ENCODE measurements at places on chromosomes 4 and X.

DNA sequence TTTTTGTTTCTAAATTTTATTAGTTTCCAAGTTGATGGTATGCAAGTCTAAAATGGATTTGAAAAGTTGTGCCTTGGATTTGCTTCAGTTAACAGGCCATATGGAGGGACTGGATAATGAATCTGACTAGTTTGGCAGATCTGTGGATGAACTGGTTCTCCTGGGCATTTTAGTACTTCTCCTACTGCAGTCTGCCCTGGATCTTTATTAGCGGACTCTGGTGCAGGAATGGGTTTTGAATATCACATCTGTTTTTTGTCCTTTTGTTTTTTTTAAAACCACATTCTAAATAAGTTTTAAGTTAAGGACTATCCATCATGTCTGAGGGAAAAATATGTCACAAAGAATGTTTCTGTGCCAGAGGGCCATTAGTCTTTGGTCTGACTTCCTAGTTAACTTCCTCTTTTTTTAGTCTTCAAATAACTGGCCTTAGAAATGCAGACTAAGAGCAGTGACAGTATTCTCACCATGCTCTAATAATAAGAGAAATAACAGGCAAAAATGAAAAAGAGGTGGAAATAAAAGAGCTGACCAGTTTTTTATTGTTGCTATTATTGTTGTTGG lies 13.9 kb upstream of the DCK start:
- DNase-seq, result no peak

- no peak for DNase-seq
These were observed 881.0 kb downstream of the PCDH18 start for GRCh38 chr4:136651278-136651667.

DNA sequence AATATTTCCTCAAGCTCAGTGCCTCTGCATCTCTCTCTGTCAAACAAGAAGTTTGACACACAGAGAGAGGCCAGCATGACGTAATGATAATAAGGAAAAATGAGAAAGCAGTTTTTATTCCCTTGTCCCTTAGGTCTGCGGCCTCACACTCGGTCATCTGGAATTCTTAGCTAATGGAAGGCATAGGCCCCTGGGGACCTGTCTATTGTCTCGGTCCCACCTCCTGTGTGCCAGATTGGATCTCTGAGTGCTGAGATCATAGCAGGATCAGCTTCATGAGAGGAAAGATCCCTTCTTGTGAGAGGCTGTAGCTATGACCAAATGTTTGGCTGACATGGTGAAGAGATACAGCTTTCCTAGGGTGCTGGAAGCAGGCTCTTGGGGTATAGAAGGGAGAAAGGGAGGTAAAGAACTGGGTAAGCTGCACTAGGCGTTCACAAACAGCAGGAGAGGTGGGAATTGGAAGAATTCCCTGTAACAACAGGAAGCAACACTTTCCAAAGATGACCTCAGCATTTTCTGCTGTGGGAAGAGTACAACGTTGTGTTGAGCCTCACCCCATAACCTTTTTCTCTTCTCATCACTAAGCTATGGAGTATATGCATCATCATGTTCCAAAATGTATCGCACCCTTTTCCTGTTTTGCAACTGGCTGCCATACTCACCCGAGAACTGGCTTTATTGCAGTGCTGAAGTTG lies 20.2 kb downstream of the TMEM31 start:
- no peak for DNase-seq

- no peak for DNase-seq
These were observed 332.7 kb downstream of the PRDM5 start for GRCh38 chr4:120589787-120590186.

DNA sequence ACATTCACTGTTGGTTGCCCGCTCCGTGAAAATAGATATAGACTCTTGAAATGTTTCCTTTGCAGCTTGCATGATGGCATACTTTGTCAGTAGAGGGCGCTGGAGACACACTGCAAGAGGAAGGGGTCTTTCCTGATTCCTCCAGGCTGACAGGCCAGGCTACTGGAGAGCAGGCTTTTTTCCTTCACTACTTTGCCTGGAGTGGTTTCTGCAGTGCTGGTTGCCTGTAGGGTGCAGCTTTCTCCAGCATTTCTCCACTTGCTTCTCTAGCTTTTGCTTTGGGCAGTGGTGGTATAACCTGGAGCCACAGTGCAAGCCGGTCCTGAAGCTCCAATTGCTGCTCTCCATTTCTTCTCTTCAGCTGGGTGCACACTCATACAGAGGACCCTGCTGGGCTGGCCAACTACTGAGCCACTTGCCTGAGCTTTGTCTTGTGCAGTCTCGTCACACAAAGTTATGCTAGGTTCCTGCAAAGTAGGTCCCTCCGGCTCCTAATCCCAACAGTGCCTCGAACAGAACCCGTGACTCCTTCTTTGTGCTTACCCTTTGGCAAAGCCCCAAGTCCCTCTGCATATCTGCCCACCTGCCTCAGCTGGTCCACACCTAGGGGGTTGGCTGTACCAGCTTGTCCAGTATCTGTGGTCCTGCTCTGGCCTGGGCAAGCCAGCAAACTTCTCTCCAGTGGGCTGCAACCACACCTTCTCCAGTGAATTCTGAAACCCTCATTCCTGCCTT lies 46.3 kb downstream of the RASSF6 start:
- no peak for DNase-seq

GRCh38 chrX:13876652-13877051 lies 59.8 kb upstream of the GPM6B start:
- no peak for DNase-seq

GRCh38 chr4:61921920-61922319 lies 721.8 kb downstream of the ADGRL3 start:
- DNase-seq, result no peak

DNA sequence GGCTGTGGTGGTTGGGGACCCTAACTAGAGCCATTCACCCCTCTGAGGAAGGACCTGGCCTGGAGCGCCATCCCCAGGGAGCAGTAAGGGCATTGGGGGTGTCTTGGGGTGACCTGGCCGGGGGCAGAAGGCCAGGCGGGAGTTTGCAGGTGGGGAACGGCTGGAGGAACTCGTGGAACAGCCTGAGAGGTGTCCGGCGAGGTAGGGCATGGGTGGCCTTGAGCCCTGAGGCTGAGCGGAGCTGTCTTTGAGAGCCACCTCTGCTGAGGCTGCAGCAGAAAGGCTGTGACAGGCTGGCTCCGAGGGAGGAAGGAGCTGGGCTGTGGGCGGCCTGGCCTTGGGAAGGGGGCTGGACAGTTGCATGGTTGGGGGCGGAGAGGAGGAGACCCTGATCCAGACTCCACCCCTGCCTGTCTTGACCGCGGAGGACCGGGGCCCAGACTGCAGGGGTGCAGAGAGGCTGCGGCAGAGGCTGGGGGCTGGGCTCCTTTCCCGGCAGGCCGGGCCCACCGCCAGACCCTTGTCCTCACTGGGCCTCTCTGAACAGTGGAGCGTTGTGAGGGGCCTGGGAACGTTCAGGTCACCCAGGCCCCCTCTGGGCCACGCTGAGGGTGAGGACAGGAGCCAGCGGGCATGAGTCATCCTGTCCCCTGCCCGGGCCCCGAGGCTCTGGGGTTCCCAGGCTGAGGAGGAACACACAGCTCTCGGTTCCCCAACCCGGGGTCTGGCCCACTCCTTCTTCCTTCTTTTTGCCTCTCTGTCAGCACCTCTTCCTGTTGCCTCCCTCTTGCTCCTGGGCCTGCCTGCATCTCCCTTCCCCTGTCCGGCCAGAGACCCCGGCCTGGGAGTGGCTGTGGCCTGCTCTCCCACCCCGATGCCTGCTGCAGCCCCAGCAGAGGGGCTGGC lies 8.1 kb downstream of the SH3BP2 start:
- no peak for DNase-seq

DNA sequence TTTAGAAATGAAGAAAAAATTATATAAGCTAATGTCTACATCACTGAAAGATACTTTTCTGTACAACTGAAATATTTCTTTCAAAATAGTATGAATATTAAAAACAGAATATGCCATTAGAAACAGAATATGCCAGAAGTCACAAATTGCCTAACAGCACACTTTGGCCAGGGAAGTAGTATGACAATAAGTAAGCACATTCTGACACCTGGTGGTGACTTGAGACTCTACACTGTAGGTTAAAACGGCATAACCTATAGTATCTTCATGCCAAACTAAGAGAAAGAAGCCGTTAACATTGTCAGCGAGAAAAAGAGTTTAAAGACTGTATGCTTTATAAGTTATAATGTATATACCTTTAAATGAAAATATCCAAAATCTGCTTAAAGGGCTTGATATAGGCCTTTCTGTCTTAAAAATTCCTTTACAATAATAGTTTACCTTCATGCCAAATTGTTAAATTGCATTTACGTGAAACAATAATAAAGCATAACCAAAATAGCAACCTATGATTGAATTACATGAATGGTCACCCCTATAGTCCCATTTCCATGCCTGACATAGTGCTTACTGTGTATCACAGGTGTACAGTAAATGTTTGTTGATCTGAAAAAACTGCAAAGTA lies 32.8 kb downstream of the FAM13A start:
- DNase-seq, result no peak

DNA sequence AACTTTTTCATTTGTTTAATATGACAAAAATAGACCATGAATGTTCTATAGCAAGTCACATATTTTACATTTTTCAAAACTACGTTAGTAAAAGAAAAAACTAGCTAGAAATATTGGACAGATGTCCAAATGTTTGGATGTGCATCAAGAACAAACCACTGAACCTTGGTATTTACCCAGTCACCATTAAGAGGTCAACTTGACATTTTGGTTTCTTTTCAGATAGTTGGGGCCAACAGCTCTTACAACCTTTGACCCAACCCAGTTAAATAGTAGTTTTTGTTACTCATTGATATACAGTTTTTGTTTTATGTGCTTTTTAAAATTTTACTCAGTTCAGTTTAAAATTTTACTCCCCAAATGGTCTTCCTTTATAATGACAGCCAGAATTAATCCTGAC lies 238.7 kb upstream of the TET2 start:
- DNase-seq, result no peak

DNA sequence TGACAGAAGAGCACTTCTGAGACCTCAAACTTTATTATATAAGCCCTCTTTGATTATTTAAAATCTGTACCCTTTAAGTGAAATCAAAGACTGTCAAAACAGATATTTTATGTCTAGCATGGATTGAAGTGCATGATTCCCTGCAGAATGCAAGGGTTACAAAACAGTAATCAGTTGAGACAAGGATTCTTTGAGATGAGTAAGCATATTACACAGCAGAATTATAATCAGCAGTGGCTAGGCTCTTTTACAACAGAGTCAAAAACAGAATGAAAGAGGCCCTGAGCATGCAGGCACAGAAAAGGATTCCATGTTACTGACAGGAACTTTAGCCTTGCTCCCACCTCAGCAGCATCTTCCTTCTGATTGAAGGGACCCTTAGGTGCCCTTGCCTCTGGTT lies 487.9 kb upstream of the GALNT7 start:
- no peak for DNase-seq

- DNase-seq, result no peak
These were observed 218.5 kb upstream of the FGF13 start for GRCh38 chrX:138929926-138930582.

DNA sequence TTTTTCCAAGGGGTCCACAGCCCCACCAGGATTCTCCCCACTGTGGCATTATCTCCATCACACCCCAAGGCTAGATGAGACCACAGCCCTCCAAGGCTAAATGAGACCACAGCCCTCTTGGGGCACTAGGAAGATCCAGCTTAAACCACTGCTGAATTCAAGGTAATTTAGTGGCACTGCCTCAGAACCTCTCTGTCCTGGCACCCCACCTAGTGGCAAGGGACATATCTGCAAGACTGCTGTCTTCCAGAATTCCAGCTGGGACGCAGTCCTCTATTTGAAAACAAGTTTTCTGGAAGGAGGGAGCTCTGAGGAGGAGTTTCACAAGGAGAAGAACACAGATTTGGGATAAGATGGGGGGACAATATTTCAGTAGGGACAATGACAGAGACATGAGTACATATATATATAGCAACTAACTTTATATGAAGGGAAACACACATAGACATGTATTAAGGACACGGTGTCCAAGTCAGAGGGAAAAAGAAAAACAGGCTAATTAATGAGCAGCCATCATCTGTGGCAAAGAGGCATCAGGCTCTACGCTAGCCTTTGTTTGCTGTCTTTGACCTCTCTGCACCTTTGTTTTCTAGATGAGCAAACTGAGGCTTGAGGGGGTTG lies 9.3 kb downstream of the CETN2 start:
- DNase-seq, result no peak

DNA sequence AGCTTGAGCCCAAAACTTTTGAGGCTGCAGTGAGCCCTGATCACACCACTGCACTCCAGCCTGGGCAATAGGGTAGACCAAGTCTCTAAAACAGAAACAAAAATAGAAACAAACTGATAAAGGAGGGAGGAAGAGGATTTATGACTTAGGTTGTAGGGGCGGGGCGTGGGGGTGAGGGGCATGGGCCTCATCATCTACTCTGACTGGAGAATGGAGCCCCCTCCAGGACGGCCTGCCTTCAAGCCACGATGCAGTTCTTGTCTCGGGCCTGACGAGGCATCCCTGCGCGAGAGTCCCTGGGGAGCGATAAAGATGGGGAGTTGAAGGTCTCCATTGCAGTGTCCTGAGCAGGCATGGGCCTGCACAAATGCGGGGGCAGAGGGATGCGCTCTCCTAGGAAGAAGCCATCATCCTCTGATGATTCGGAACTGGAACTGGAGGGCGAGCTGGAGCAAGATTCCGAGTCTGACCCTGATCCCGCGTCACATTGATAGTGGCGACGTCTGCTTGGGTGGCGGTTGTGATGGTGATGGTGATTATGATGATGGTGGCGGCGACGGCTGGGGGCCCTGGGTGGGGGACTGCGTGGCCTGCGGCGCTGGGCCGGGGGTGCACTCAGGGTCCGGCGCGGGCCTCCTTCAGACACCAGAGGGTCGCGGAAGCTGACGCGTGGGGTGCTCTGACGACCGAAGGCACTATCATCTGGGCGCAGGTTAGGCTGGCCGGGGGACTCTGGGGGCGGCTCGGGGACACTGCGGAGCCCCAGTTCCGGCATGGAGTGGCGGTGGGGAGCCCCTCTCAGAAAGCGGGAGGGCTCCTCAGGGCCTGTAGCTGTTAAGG lies 4.0 kb downstream of the PLP2 start:
- DNase-seq, result no peak

DNA sequence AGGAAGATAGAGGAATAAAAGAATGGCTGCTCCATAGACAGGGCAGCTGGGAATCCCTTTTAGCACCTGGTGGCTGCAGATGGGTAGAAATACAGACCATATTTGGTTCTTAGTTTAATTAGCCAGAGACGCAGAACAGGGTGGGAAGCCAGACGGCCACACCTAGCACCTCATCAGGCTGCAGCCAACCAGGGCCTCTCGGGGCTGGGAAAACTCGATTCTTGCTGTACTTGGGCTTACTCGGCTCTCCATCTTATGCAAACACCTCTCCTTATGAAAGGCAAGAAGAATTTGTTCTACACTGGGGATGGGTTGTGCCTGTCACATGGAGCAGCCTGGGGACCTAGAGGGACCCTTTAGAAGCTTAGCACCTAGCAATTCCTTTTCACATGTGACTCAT lies 19.7 kb downstream of the IRAK1 start:
- DNase-seq, result no peak

- DNase-seq, result no peak
These were observed 48.5 kb downstream of the EVC start for GRCh38 chr4:5759236-5760075.

- DNase-seq, result no peak
These were observed 273.7 kb downstream of the GPAT3 start for GRCh38 chr4:83809581-83809980.

Data from activated CD4-positive, alpha-beta T cell treated with anti-CD3 and anti-CD28 coated beads for 1 hour (primary cell).